GM04503 (cell line): ENCODE measurements at places on chromosomes 7 and 10.
A peak's percentile ranks its signal among the peaks of the same experiment; 100 is the strongest.

GRCh38 chr7:106767498-106768323, 97.4 kb upstream of the PIK3CG start:
- no peak for DNase-seq

DNA sequence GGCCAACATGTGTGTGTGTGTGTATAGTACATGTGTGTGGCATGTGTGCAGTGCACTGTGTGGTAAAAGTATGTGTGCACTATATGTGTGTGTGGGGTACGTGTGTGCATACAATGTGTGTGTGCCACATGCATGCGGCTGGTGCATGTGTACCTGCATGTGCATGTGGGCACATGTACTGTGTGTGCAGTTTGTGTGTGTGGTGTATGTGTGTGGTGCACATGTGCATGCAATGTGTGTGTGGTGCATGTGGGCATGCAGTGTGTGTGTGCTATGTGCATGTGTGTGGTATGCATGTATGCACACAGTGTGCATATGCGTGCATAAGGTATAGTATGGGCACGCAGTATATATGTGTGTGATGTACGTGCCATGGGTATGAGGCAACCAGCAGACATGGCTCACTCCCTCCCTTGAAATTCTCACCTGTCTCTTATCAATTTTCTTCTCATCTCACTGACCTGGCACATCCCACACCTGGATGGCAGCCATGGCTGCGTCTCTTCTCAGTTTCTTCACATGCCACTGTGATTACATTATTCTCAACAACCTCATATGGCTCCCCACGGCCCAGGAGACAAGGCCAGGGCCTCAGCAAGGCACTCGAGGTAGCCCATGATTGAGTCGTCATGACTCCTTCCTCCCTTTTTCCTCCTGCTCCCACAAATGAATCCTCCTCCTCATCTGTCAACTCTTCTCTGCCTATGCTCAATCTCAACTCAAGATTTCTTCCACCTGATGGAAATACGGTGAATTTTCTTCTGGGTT, 57.0 kb downstream of the NUDCD3 start:
- DNase-seq, result no peak

- no peak for DNase-seq
These were observed 636.2 kb upstream of the LRRN3 start for GRCh38 chr7:110454713-110455112.

- no peak for DNase-seq
These were observed 750.1 kb downstream of the MAGI2 start for GRCh38 chr7:78703391-78703790.

DNA sequence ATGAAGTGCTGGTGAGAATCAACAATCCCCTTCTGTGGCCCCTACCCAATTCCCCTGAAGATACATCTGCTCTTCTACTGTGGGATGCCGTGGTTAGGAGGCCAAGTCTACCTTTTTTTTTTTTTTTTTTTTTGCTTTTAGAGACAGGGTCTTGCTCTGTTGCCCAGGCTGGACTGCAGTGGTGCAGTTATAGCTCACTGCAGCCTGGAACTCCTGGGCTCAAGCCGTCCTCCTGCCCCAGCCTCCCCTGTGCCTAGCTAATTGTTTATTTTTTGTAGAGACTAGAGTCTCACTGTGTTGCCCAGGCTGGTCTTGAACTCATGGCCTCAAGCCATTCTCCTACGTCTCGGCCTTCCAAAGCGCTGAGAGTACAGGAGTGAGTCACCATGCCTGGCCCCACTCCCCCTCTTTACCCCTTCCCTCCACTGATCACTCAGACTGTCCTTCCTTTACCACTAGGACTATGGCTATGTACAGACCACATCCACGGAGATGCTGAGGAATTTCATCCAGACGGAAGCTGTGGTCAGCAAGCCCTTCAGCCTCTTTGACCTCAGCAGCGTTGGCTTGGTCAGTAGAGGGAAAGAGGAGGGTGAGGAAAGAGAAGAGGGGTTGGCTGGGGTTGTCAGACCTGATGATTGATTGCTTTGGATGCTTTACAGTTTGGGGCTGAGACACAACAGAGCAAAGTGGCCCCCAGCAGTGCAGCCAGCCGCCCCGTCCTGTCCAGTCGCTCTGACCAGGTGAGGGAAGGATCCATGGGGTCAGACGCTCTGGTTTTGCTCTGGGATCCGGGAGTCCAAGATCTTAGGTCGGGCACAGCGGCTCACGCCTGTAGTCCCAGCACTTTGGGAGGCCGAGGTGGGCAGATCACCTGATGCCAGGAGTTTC, 1.8 kb downstream of the AP4M1 start:
- peak; percentile 49 for DNase-seq

DNA sequence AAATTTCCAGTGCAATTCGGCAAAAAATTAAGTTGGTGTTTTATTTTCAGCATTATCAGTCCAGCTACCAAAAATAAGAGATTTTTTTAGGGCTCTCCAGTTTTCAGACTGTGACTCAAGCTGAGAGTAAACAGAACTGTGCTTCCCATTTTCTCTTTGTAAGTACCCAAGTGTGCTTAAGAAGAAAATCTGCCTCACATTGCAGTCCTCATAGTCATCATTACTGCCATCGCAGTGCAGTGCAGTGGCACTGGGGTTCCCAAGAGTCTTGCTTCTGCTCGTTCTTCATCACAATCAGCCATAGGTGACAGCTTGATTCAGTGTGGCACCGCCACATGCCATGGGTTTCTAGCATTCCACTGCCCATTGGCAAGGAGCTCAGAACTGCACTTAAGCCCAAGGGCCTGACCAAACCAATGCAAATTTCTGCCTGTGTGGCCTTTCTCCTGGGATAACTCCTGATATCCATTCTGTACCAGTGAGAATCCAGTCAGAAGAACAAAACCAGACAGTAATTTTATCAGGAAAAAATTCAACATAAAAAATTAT, 25.6 kb upstream of the ERCC6 start:
- DNase-seq, result no peak

DNA sequence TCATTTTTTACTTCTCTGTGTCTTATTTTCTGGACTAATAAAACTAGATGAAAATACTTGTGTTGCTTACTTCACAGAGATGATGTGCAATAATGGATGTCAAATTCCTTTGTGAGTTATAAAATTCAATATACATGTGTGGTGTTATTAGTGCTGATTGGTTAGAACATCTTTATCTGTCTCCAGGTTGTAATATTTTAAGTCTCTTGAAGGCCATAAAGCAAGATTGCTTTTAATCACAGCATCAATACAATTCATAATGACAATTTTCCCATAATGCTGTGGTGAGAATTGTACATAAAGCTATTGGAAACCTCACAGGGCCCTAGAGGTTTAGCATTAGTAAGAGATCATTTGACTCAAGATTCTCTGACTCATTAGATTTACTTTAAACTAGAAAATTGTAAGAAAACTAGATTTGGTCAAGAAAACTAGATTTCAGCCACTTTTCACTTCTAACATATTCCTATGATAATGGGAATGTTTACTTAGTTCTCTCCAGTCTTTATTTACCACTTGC, 963.7 kb downstream of the REEP3 start:
- DNase-seq, result no peak

GRCh38 chr7:143901332-143901667, 676 bp downstream of the TCAF1 start:
- no peak for DNase-seq

GRCh38 chr7:157751951-157752673, 415.3 kb downstream of the DNAJB6 start:
- no peak for DNase-seq

- no peak for DNase-seq
These were observed 134.7 kb downstream of the NRP1 start for GRCh38 chr10:33199731-33200232.

DNA sequence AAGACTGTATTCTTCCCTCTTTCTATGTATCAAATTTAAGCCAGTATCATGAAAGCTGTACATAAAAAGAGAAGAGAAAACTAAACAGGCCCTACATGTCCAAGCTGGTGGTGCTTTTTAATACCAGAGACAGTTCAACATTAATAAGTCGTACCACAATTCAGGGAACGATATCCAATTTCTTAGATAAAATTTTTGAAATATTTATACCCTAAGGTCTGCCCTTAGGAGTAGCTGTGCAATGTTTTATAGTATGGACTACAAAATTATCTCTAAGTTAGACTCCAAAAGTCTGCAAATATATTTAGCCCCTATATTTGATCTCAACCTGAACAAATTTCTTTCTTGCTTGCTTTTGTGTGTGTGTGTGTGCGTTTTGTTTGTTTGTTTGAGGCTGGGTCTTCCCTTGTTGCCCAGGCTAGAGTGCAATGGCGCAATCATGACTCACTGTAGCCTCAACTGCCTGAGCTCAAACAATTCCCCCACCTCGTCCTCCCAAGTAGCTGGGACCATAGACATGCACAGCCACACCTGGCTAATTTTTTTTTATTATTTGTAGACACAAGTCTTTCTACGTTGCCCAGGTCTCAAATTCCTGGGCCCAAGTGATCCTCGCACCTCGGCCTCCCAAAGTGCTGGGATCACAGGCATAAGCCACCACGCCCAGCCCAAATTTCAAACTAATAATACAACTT, 13.2 kb downstream of the ARHGAP19 start:
- DNase-seq, result peak; percentile 20

DNA sequence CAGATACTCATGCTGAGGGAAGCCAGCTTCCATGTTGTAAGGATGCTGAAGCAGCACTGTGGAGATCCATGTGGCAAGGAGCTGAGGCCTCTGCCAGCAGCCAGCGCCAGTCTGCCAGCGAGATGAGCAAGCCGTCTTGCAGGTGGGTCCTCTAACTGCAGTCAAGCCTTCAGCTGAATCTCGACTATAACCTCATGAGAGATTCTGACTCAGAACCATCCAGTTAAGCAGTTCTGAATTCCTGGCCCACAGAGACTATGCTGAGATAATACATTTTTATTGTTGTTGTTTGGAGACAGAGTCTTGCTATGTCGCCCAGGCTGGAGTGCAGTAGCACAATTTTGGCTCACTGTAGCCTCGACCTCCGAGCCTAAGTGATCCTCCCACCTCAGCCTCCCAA, 105.6 kb downstream of the SH3PXD2A start:
- no peak for DNase-seq

DNA sequence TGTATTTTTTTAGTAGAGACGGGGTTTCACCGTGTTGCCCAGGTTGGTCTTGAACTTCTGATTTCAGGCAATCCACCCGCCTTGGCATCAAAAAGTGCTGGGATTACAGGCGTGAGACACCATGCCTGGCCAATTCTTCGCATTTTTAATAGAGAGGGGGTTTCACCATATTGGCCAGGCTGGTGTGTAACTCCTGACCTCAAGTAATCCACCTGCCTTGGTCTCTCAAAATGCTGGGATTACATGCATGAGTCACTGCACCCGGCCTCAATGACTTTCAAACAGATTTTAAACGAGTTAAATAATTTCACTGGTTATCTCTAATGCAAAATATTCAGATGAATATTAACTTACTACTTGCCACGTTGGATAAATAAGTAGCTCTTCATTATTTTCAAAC, 37.6 kb upstream of the STEAP4 start:
- no peak for DNase-seq

DNA sequence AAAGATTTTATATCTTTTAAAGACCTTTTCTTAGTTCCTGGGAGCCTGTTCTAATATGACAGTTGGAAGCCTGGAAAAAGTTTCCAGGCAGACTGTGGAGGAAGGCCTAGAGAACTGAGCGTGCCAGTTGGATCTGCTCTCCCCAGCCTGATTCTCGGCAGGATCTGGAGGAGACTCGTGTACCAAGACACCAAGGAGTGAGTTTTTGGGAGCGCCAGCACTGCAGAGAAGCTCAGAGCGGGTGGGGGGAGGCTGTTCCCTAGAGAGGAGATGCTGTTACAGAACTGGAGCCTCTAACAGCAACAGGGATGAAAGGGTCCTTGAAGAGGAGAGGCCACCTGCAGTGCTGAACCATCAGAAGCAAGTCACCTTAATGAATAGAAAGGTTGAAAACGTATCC, 52.9 kb downstream of the LYZL2 start:
- no peak for DNase-seq

- no peak for DNase-seq
These were observed 468.1 kb downstream of the IPMK start for GRCh38 chr10:57799625-57800024.

DNA sequence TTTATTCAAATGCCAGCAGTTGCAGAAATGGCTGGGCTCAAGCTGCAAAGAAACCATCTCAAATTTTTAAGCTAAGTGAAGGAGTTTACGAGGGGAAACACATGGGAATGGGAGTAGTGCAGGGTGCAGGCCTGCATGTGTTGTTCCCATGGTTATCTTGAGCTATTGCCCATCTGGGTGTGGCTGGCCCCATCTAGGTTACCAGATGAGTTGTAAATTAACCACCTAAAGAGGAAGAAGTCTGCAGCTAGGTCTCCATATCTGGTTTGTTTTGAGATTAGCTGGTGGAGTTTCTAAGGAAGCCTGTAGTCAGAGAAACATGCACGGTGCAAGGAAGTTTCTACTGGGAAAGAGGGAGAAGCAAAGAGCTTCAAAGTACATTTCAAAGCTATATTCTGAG, 23.3 kb upstream of the STEAP2 start:
- DNase-seq, result no peak

- peak; percentile 7 for DNase-seq
These were observed 621.2 kb downstream of the SDK1 start for GRCh38 chr7:3922175-3922635.

DNA sequence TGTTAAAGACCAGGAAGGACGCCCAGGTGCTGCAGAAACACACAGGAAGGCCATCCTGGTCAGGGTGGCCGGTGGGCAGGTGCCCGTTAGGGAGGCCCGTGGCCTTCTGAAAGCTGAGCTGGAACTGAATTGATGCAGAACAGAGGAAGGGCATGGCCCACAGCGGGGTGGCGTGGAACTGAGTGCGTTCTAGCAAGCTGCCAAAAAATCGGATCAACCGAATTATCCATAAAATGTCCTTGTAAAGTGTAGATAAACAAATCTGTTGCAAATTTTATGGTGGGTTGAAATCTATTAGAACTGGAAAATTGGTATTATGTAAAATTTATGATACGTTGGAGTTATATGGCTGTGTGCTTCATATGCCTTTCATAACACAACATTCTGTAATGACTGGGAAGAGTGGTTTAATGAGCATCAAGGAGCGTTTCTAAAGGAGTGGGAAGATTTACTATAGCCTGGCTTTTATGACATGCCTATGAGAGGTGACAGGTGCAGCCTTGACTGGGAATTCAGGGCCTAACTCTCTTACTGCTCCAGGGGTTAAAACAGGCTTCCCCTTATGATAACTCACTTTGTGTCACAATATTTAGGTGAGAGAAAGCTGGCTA, 108.1 kb downstream of the GPR26 start:
- DNase-seq, result no peak

DNA sequence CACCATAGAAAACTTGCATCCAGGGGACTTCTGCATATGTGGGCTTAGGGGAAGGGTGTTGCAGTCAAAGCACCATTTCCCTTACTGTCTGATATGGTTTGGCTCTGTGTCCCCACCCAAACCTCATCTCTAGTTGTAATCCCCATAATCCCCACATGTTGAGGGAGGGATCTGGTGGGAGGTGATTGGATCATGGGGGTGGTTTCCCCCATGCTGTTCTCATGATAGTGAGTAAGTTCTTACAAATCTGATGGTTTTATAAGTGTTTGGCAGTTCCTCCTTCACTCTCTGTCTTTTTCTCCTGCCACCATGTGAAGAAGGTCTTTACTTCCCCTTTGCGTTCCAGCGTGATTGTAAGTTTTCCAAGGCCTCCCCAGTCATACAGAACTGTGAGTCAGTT, 177.4 kb downstream of the ADK start:
- no peak for DNase-seq
